ENCODE measurements at places on chromosomes 5 and 9. TPM values are rescaled to one million over a fixed set of nuclear protein-coding genes. Genes with fewer than 3 reads are reported as not detected.

Gene NREP
- total RNA-seq: 1,006 TPM

Gene FAM221B
- not detected for total RNA-seq

Gene SLC6A7
- total RNA-seq: not detected

Gene RGS14
- total RNA-seq: 10.1 TPM

Gene KCNT1
- not detected for total RNA-seq

Data from chondrocyte (in vitro differentiated cells).